ENCODE measurements at places on chromosomes 4 and X. TPM values are rescaled to one million over a fixed set of nuclear protein-coding genes. Genes with fewer than 3 reads are reported as not detected.

DNA sequence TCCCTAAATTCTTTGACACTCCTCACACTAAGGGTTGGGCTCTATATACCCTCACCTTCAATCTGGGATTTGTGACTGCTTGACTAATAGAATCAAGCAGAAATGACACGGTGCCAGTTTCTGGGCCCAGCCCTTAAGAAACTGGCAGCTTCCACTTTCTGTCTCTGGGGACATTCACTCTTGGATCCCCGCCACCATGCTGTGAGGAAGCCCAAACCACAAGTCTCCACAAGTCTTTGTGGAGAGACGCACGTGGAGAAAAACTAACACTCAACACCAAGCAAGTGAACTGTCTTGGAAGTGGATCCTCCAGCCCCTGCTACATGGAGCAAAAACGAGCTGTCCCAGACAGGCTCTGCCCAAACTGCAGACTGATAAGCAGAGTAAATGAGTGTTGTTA lies 1.1 kb upstream of the EDNRA start:
- DNase-seq = no peak

DNA sequence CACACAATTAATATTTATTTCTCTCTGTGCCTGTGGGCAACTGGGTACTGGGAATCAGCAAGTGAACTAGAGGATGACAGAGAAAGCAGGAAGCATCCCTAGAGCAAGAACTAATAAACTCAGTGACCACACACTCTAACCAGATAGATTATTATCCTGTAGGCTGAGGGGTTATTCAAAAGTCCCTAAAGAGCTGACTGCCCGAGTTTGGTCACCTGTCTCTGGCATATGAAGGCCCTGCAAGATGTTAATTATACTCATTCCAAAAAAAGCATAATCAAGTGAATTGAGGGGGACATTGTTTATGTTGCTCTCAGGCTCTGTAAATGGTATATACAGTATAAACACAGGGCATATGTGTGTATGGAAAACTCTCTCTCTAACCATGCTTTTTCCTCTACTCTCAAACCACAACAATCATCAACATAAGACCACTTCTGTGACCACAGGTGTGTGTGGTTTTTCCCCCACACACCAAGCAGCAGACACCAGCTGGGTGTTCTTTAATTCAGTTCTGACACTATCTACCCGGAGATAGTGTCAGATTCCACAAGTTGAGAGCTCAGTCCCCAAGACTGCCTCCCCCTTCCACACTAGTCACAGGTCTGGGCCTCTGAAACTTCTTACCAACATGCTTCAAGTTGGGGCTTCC lies 6.2 kb upstream of the HPSE start:
- no peak for DNase-seq

GRCh38 chr4:41406113-41406516 lies 131.8 kb upstream of the LIMCH1 start:
- DNase-seq = no peak

GRCh38 chr4:105933083-105933482 lies 37.8 kb downstream of the NPNT start:
- DNase-seq = no peak

GRCh38 chr4:26067035-26067434 lies 153.0 kb downstream of the SMIM20 start:
- DNase-seq = peak; percentile 83

The CFAP99 gene
- 1.3 TPM for total RNA-seq

The MAGEE2 gene
- total RNA-seq = not detected
